ENCODE measurements at places on chromosomes 3 and 15.

DNA sequence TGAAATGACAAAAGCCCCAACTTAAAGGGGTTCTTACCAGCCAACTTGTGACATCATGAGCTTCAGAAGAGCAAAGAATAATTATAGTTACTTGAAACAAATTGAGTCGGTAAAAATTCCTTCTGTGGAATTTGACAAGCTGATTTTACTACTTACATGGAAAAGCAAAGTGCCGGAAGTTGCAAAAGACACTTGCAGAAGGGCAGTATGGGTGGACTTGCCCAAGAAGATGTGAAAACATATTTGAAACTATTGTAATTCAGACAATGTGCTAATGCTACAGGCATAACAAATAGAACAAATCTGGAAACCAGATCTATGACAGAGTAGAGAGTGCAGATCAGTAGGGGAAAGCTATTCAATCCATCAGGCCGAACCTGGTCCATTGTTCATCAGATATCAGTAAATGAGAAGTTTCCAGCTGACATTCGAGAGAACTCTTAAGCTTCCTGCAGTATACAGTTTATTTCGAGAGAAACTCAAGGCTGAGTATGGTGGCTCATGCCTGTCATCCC lies 2.5 kb upstream of the KIF7 start:
- H3K27me3 ChIP-seq = no peaks in the 10 kb centered on the region
- H3K4me1 ChIP-seq = no peaks in the 10 kb centered on the region
- no peak overlapping the region for H3K4me3 ChIP-seq

GRCh38 chr3:72746430-72747411 lies 101.5 kb downstream of the SHQ1 start:
- H3K36me3 ChIP-seq = no peaks in the 10 kb centered on the region
- peak overlapping the region; percentile 49 for H3K27ac ChIP-seq
- no peak for DNase-seq
- H3K27me3 ChIP-seq = no peaks in the 10 kb centered on the region

DNA sequence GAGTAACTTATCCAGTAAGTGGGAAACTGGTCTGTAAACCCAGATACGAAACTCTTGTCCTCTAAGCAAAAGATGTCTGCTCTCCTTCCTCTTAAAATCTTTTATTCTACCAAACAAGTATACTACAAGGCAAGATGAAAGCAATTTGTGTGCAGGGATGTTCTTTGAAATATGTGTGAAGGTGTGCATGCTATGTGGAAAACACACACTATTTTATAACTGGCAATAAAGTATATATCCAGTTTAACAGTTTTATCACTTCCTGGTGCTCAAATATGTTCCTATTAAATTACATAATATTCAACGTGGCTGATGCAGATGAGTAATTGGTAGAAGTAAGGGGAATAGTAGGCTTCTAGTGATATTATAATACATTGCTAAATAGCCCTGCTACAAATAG lies 566.5 kb downstream of the ROBO2 start:
- no peak overlapping the region for H3K4me3 ChIP-seq
- DNase-seq = no peak
- no peaks in the 10 kb centered on the region for H3K36me3 ChIP-seq
- no peaks in the 10 kb centered on the region for H3K27me3 ChIP-seq
- no peak overlapping the region for H3K27ac ChIP-seq
- H3K4me1 ChIP-seq = peaks cover 7% of the 10 kb centered on the region

DNA sequence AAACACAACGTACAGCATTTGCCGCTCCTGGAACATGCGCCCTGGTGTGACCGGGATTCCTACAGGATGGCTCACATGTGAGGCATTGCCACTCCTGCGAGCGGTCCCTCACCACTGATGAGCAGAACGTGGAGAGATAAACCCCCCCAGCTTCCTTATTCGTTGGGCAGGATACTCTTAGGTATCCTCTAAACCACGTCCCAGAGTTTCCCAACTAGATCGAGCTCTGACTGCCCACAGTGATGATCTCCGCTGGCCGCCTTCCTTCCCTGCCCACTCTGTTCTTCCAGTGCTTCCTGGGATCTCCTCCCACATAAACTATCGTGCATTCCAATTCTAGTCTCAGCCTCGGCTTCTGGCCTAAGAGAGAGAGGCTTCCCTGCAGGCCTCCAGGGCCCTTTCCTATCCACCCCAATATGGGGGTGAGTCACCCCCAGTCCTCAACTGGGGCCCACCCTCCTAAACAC lies 91.8 kb downstream of the TOP2B start:
- H3K36me3 ChIP-seq = no peaks in the 10 kb centered on the region
- H3K27me3 ChIP-seq = no peaks in the 10 kb centered on the region
- no peaks in the 10 kb centered on the region for H3K4me1 ChIP-seq
- peak overlapping the region; percentile 83 for H3K27ac ChIP-seq
- H3K4me3 ChIP-seq = no peak overlapping the region

GRCh38 chr15:66117841-66118240 lies 135.7 kb downstream of the MEGF11 start:
- no peak overlapping the region for H3K4me3 ChIP-seq
- DNase-seq = no peak
- H3K36me3 ChIP-seq = no peaks in the 10 kb centered on the region
- peaks cover 4% of the 10 kb centered on the region for H3K27me3 ChIP-seq
- no peaks in the 10 kb centered on the region for H3K4me1 ChIP-seq

DNA sequence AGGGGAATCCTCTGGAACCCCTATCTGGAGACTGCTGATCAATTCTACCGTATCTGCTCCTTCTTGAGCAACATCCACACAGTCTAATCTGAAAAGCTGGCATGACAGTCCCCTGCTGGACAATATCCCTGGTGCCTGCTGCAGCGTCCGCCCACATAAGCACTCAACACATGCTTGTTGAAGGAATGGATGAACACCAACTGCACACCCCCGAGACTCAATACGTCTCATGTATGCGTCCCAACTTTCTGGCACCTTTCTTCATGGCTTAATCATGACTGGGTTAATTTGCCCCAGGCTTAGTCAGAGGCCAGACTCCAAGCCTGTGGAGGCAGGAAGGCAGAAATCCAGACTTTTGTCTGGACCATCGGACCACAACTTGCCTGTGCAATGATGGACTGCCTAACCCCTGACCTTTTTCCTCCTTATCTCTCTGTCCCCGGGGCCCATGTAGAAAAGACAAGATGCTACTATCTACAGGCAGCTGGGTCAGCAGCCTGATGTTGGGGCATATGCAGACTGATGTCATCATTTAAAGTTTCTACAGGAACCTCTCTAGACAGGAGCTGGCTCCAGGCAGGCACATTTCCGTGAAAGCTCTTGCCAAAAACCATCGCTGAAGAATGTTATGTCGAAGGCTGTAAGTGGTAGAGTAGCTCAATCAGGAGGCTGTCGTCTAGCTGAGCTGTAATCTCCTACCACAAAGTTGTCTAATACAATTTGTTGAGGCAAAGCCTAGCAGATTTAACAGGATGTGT lies 114.1 kb upstream of the TPM1 start:
- H3K4me1 ChIP-seq = no peaks in the 10 kb centered on the region
- H3K36me3 ChIP-seq = no peaks in the 10 kb centered on the region
- H3K4me3 ChIP-seq = no peak overlapping the region
- H3K27ac ChIP-seq = peak overlapping the region; percentile 23
- no peaks in the 10 kb centered on the region for H3K27me3 ChIP-seq
- peak; percentile 37 for DNase-seq

DNA sequence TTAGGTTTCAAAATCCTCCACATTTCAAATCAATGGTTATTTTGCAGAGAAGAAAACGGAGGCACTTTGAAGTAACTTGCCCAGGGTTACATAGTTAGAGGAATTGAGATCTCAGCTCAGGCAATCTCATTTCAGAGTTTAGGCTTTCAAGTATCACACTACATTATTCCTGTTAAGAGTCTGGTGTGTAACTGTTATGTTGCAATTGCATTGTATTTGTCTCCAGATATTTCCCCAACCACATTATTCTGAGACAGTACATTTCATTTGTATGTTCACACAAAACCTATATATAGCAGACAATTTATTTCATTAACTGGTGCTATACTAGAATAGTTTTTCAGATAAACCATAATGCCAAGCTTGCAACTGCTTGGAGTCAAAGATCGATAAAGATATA lies 154.2 kb upstream of the TSPAN3 start:
- H3K4me3 ChIP-seq = no peak overlapping the region
- H3K27me3 ChIP-seq = no peaks in the 10 kb centered on the region
- peak overlapping the region; percentile 13 for H3K27ac ChIP-seq
- no peak for DNase-seq
- H3K4me1 ChIP-seq = peaks cover 10% of the 10 kb centered on the region

GRCh38 chr15:86872782-86873181 lies 793.1 kb downstream of the AGBL1 start:
- no peaks in the 10 kb centered on the region for H3K4me1 ChIP-seq
- DNase-seq = no peak
- H3K36me3 ChIP-seq = no peaks in the 10 kb centered on the region
- no peaks in the 10 kb centered on the region for H3K27me3 ChIP-seq
- H3K27ac ChIP-seq = no peak overlapping the region
- no peak overlapping the region for H3K4me3 ChIP-seq

All from hepatocyte (in vitro differentiated cells).